ENCODE measurements at places on chromosomes 2 and 18.

DNA sequence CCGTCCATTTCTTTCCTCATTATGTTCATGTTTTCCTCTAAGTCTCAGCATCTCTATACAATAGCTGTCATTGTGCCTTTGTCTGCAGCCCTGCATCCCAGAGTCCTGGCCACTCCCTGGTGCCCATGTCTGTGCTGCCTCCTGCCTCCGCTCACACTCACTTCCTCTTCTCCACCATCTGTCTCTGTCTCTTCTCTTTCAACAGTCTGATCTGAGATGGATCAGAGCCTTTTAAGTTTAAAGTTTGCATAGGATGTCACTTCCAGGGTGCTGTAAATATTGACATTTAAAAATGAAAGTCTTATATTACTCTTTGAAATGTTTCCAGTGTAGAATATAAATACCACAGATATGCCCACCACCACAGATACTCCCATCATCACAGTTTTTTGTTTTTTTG is 42.7 kb downstream of the UBE2F start:
- DNase-seq = no peak

DNA sequence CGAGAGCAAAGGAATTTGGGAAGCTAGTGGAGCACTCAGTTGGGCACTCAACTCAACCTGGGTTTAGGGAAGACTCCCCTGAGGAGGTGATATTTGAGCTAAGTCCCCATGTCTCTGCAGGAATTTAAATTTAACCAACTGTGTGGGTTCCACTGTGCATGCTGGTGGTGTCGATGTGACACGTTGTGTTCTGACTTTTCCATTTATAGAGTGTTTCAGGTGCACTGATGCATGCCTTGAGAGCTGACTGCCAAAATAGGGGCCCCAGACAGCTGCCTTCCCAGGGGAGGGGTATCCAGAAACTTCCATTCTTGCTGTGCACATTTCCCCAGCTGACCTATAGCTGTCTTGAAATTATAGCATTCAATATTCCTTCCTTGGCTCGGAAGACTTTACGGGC is 63.7 kb upstream of the BCL2L11 start:
- DNase-seq = no peak

- no peak for DNase-seq
Measured at GRCh38 chr2:119179202-119179601, 20.7 kb upstream of the C1QL2 start.

GRCh38 chr2:38622210-38622609 is 19.5 kb upstream of the HNRNPLL start:
- no peak for DNase-seq

DNA sequence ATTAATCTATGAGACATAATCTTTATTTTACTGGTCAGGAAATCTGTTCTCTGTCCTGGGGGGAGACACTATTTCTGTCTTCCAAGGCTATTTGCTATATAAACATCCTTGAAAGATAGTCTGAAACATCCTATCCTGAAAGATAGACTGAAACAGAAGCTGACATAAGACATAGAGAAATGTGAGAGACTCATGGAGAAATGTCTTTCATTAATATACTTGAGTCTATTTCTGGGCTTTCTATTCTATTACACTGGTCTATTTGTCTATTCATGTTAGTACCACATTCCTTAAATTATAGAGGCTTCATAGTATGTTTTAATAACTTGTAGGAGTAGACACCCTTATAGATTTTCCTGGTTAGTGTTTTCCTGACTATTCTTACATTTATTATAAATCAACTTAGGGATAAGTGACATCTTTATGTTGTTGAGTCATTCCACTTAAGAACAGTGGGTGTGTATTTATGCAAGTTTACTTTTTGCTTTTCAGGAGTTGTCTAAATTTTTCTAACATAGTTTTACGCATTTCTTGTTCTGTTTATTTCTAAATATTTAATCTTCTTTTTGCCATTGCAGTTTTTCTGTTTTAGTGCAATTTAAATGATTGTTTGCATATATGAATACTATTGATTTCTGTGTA is 244.9 kb upstream of the ZSWIM2 start:
- DNase-seq = no peak

GRCh38 chr2:67777010-67777409 is 285.8 kb downstream of the C1D start:
- DNase-seq = no peak

DNA sequence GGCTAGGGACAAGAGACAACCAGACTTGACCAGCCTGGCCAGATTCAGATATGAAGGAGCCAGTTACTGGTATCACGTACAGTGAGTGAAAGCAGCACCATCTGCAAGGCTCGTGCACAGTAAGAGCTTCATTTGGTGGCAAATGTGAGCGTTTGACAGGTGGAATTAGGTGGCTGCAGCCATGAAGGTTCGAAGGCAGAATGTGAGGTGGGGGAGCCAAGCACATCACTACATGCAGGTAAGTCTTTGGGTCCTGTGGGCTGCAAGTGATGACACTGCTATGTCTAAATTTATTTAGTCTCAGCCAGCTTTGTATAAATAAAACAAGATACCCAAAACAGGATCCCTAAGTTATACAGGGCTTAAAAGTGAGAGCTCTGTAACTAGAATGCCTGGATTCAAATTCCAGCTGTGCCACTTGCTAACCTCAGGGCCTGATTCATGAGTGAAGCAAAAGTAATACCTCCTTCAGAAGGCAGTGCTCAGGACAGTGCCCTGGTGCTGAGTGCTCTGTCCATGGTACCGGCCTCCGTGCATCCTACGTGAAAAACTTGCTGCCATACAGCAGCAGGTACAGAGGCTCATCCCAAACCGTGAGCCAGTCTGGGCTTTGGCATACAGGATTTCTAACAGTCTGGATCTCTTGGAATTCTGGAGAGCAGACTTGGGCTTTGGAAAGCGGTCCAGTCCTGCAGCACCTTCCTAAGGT is 18.6 kb downstream of the DDX18 start:
- DNase-seq = no peak

GRCh38 chr2:143574069-143574468 is 444.9 kb downstream of the ARHGAP15 start:
- DNase-seq = no peak

DNA sequence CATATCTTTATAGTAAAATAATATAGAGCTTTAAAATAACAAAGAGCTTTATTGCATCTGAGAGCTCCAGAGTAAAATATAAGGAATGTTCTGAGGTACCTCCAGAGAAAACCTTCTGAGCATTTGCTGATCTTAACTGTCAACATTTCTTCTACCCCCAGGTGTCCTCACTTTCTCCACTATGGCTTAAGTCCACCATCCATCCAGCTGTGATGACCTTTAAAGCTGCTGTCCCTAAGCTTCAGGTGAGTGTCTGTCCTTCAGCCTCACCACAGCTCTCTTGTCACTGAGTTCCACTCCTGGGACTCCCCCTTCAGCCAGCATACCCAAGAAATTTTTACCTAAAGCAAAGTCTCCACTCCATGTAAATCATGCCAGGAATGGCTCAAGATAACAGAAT is 137.9 kb downstream of the MYO5B start:
- DNase-seq = no peak

GRCh38 chr2:28621172-28622100 is 125.6 kb downstream of the PLB1 start:
- DNase-seq = peak; percentile 65

DNA sequence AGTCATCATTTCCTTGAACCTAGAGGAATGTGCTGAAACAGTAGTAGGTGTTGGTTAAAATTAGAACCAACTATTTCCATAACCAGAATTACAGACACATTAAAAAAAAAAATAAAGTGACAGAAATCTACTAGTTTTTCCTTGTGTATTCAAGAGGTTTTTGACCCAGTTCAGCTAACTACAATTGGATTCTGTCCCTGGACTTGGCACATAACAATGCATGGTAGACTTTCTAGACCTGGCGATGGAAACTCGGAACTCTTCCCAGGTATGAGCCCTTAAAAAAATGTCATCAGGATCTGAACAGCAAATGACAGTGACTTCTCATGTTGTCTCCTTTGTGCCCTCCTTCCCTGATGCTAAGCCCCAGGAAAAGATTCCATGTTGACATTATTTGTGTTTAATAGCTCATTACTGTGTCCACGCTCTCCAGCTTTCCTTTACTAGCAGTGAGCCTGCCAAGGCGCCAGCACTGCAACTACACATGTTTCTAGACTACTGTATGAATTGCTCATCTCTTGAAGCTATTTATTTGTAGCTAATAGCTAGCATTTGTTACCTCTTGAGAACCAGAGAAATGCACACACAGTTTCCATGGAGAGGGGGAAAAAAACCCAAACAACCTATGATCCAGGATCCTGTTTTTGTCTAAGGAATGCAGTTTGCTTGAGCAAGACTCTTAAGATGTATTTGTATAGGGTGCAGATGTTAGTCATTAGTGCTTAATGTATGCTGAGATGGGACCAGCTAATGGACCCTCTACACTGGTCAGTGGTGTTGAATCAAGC is 148.5 kb downstream of the FMNL2 start:
- no peak for DNase-seq

All from stimulated activated CD4-positive, alpha-beta T cell treated with anti-CD3 and anti-CD28 coated beads, Interleukin-2, amount 100 ng/mL, for 4 hours (primary cell).